ENCODE measurements at places on chromosomes 11 and 22.
A peak's percentile ranks its signal among the peaks of the same experiment; 100 is the strongest.

- no peak for DNase-seq
Measured at GRCh38 chr11:19275496-19275895, 34.8 kb upstream of the E2F8 start.

GRCh38 chr11:34999453-34999852, 83.0 kb downstream of the PDHX start:
- DNase-seq = no peak

DNA sequence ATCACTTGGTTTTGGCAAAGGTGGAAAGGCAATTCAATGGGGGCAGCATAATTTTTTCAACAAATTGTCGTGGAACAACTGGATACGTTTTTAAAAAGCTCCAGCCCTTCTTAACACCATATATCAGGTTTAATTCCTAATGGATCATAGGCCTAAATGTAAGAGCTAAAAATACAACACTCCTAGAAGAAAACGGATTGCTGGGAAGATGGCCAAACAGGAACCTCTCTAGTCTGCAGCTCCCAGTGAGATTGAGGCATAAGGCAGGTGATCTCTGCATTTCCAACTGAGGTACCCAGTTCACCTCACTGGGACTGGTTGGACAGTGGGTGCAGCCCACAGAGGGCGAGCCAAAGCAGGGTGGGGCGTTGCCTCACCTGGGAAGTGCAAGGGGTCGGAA, 32.4 kb upstream of the SCGB1D1 start:
- DNase-seq = no peak

DNA sequence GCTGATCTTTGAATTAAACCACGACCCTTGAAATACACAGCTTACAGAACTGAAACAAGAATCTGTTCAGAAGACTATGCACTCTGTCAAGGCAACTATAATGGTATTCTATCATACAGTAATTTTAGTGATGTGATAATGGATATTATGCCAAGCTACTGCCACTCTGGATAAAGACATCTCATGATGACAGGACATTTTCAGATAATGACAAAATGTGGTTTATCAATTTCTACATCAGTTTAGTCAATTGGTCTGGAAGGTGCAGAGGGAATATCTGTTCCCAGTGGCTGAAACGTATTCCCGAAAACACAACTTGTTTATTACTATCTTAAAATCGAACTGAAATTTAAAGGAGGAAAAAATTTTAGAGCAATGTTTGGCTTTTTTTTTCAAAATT, 1009.6 kb upstream of the CCDC90B start:
- no peak for DNase-seq

GRCh38 chr11:60916669-60917206, 2.8 kb downstream of the TMEM109 start:
- no peak for DNase-seq

GRCh38 chr11:22829231-22830081, at the start of gene SVIP:
SVIP (minus strand) TSS chr11:22829801; CDS start chr11:22829748, 53 bp downstream.
- peak; percentile 92 for DNase-seq

DNA sequence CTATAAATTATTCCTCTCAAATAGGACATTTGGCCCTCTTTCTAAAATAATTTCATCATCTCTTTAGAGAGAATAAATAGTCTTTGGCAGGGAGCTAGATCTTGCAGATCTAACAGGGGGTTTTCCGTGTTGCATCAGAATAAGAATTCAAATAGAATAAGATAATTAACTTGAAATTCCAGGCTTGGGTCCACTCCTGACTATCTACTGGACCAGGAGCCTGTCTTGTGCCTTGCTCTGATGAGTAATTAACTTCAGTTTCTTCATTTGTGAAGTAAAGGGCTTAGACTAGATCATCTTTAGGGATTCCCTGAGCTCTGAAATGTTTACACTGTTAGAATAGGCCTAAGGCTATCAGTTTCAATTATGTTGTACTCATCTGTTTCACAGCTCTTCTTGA, 23.5 kb upstream of the TMEM123 start:
- no peak for DNase-seq

DNA sequence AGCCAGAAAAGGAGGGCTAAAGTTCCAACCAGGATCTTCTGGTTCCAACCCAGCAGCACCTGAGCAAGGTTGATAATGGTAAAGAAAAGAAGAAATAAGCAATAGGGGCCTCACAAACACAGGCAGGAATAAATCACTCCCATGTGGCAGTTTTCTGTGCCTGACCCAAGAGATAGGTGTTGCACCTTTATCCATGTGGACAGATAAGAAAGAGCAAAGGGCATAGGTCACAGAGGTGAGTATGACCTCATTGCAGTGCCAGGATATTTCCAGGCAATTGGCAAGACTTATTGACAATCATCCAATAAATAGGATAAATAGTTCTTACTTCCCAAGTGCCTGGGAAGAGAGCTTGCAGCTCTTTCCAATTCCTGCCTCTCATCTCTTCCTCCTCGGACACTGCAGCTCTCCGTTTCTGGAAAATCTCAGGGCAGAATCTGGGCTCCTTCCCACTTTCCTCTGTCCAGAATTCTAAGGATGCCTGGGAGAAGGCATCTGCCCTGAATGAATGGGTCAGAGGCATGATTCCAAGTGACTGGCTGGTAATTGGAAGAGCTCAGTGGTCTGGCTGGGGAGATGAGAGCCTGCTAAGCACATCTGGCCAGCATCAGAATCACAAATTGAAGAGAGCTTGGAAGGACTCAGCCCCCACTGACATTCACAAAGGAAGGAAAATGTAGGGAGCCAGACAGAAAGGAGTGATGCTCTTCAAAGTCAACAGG, 14.5 kb upstream of the LRRC55 start:
- DNase-seq = no peak

GRCh38 chr11:88377144-88377543, 39.6 kb upstream of the CTSC start:
- DNase-seq = no peak

GRCh38 chr11:112874980-112875379, 86.2 kb upstream of the NCAM1 start:
- no peak for DNase-seq

GRCh38 chr22:19879992-19880785, 25.5 kb upstream of the GNB1L start:
- DNase-seq = no peak

- peak; percentile 20 for DNase-seq
Measured at GRCh38 chr22:18023509-18024275, 669 bp downstream of the MICAL3 start.

DNA sequence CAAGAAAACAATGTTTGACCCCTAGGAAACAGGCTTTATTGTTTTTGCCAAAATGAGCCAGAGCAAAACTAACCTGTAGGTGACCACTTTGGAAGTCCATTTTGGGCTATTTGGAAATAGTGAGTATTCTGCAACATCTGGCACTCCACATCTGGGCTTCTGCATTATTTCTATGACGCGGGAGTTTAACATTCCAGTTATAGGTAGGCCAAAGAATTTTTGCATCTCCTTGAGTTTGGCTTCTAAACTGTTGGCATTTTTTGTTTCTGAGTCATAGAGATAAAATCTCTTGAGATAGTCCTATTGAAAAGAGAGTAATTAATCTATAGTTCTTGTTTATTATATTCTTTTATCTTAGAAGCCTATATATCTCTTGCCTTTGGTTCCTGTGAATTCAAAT, 2.9 kb downstream of the MMP7 start:
- DNase-seq = no peak

DNA sequence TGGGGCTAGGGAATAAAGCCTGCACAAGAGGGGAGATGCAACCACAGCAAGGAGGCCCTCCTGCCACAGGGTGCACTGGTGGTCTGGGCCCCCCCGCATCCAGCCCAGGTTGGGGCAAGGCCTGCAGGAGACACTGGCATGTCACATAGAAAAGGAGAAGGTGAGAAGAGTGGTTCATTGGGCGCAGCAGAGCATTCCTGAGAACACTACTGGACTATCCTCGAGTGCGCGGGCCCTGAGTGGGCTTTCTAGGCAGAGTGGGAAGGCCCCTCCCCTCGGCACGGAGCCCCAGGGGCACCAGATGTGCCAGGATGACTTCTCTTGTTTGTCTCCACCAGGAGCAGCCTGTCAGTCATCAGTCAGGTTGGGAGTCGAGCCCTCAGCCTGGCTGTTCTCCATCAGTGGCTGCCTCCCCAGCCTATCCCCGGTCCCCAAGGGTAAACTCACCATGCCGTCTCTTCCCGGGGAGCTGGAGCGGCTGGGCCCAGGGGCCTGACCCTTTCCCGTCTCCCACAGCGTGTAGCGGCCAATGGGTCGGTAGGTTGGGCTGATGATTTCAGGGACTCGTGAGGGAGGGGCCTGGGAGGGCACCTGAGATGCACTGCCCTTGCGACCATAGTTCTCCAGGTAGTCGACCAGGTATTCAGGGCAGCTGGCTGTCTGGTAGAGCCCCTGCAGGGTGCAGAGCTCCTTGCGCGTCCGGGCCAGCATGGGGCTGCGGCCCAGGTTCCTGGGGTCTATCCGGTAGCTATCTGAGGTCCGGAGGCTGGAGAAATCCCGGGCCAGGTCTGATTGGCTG, 9.0 kb downstream of the USP2 start:
- DNase-seq = no peak

GRCh38 chr22:27534720-27535125, 266.8 kb downstream of the MN1 start:
- no peak for DNase-seq

DNA sequence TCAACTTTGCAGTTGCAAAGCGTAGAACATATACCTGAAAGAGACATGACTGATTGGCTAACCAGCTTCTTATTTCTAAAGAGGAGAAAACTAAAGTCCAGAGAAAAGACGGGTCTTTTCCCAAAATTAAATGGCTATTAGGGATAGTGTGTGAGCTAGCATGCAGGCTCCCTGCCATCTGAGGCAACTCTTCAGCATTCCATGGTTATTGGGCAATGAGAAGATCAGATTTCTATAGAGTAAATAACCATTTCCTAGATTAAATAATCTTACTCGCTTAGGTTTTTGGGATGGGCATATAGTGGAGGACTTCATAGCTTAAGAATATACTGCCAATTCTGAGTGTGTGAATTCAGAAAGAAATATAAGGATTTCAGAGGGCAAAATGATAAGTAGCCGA, 95.0 kb downstream of the PDHX start:
- no peak for DNase-seq

GRCh38 chr11:34183848-34184391, 78.5 kb downstream of the NAT10 start:
- no peak for DNase-seq
